ENCODE measurements at places on chromosomes 6 and 20. TPM values are rescaled to one million over a fixed set of nuclear protein-coding genes. Genes with fewer than 3 reads are reported as not detected.

PPIL6 gene
- total RNA-seq, result 2.3 TPM

GSTA2 gene
- total RNA-seq, result not detected

BPIFB4 gene
- not detected for total RNA-seq

THBS2 gene
- total RNA-seq, result 3.6 TPM

PBOV1 gene
- total RNA-seq, result not detected

Measured in epithelial cell of umbilical artery (primary cell).